Upper lobe of left lung (tissue), 6 donors: ENCODE measurements at places on chromosomes 1 and 21. TPM values are rescaled to one million over a fixed set of nuclear protein-coding genes. Genes with fewer than 3 reads are reported as not detected.
A peak's percentile ranks its signal among the peaks of the same experiment; 100 is the strongest.

Gene KCNH1
- total RNA-seq = not detected

Gene TOMM20
- total RNA-seq = 87.6 TPM

GRCh38 chr1:241990040-241990439 lies 8.9 kb downstream of the MAP1LC3C start:
- DNase-seq = no peak

DNA sequence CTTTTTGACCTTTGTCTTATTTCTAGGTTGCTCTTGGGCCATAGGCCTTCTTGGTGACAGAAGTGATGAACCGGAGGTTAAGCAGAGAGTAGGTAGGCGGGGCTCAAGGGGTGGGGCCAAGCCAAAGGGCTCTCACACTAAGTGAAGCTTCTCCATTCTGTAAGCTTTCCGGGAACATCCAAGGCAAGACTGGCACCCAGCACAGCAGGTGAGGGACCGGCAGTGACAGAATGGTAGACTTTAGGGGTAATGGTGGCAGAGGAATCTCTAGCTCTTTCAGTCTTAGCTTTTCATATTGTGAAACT lies at the start of gene TNFAIP8L2:
Gene TNFAIP8L2 (plus strand): TSS at position 135 of the 305 bp plus-strand sequence. CDS start 2,049 bp downstream, outside the sequence.
- peak; percentile 76 for DNase-seq

GRCh38 chr1:178565586-178565985 lies 52.7 kb downstream of the TEX35 start:
- DNase-seq = no peak
